Activated naive CD4-positive, alpha-beta T cell (primary cell): ENCODE measurements at places on chromosomes 16 and 17.

- DNase-seq, result no peak
Observed at GRCh38 chr17:44258811-44259351, 9.1 kb downstream of the SLC4A1 start.

GRCh38 chr17:16023881-16024280 is 24.3 kb downstream of the TTC19 start:
- DNase-seq, result no peak

DNA sequence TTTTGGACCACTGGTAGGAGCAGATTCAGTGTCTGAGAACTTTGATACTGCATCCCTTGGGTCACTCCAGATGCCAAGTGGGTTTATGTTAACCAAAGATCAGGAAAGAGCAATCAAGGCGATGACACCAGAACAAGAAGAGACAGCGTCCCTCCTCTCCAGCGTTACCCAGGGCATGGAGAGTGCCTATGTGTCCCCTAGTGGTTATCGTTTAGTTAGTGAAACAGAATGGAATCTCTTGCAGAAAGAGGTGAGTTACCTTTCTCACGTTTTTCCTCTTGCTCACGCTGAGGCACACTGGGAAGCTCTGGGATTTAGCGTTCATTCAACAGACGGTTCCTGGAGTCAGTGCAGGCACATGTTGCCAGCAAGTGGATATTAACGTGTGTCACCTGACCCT is 58.0 kb downstream of the NUP88 start:
- no peak for DNase-seq

GRCh38 chr16:57406881-57407280 is 2.3 kb downstream of the CCL17 start:
- no peak for DNase-seq

- no peak for DNase-seq
Observed at GRCh38 chr16:88531931-88532433, 38.2 kb upstream of the ZC3H18 start.
